Muscle of back (tissue), 13 donors: ENCODE measurements at places on chromosomes 3 and 15. TPM values are rescaled to one million over a fixed set of nuclear protein-coding genes. Genes with fewer than 3 reads are reported as not detected.

GRCh38 chr3:110821586-110821985 is 250.0 kb upstream of the NECTIN3 start:
- DNase-seq = no peak

GRCh38 chr3:114953800-114954199 is 193.3 kb downstream of the ZBTB20 start:
- no peak for DNase-seq

GRCh38 chr3:69299344-69299743 is 86.5 kb downstream of the FRMD4B start:
- no peak for DNase-seq

The IL5RA gene
- polyA plus RNA-seq = not detected

DNA sequence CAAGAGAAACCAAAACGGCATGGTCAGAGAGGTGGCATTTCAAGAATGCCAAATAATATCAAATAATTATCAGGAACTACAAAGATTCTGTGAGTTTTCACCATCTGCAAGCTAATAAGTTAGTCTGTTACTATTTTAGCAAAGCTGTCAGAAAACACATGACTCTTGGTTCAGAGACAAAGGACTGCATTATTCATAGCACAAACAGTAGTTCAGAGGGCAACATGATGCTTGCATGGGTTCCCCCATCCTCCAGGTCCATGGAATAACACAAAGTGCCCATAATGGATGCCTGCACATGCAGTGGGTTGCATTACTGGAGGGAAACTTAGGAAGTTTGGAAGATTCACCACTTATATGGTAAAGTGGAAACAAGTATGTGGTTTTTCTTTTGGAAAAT is 228.8 kb upstream of the ALCAM start:
- no peak for DNase-seq

- no peak for DNase-seq
These were observed 263.4 kb upstream of the TLE3 start for GRCh38 chr15:70361106-70361505.

GRCh38 chr3:106277731-106278130 is 408.9 kb upstream of the CBLB start:
- no peak for DNase-seq

The TLR9 gene
- 0.11 TPM for polyA plus RNA-seq

- no peak for DNase-seq
These were observed 95.5 kb downstream of the CHST2 start for GRCh38 chr3:143215059-143215458.

DNA sequence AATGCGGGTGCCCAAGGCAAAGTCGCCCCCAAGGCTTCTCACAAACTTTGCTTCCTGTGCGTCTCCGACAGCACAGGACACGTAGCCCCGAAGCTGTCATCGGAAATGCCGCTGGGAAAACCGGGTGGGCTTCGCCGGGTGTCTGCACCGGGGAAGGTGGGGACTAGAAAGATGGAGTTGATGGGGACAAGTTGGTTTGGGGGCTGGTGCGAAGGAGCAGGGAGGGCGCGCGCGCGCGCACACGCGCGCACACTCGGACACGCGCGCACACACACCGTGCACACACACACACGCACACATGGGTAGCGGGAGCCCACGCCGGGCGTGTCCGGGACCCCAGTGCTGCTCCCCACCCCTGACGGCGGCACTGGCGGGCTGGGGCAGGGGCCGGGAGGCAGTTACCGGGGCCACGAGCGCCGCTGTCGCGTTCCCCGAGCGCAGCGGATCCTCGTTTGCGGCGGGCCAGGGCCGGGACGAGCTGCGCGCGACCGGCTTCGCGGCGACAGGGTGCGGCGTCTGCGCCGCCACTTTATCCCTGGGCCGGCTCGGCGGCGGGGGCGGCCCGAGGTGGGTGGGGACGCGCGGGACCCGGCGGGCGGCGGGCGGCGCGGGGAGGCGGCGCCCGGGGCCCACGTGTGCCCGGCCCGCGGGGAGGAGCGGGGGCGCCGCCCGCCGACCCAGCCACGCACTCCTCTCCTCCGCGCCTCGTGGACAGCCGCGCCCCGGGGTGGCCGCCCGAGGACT is 539 bp upstream of the MGLL start:
- peak; percentile 24 for DNase-seq

- no peak for DNase-seq
These were observed 1.2 kb downstream of the CHST2 start for GRCh38 chr3:143120716-143121240.

The MUSTN1 gene
- polyA plus RNA-seq = 111 TPM

GRCh38 chr3:111072031-111072921 is 660 bp downstream of the NECTIN3 start:
- no peak for DNase-seq

The LRRC58 gene
- polyA plus RNA-seq = 19.3 TPM

GRCh38 chr3:64685800-64686445 is 1.9 kb downstream of the ADAMTS9 start:
- peak; percentile 97 for DNase-seq

DNA sequence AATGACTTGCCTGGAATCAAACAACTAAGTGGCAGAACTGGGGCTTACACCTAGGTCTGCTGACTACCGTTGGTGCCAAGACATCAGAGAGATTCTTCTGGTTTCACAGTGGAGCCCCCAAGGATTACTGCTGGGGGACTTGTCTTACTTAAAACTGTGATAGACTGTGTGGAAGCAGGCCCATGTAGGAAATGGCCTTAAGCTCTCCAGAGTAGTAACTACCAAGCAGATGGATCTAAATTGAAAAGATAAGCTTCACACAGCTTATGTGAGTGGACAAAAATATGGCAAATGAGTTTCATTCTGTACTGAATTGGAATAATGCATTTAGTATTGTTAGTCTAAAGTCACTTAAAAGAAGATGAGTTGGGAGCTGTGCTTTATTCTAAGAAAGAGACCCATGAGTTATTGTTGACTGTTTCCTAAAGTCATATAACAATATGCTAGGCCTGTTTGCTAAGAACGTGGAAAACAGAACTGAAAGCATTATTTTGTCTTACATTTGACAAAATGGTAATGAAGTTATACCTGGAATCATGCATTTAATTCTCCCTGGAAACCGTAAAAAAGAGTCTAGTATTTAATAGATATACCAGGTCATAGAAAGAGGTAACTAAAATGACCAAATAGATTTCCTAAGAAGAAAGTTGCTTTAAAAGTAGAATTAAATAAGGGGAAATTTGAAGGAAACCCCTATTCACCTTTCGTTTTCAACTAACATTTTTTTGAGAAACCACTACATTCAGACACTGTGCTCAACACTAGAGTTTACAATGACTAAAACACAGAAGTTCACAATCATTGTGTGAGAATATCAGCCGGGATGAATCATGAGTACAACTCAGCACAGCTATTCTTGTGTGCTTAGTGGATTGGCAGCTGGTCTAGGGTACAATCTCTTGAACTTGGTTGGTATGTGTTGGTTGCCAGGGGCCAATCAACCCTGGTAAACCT is 13.0 kb upstream of the MAPK6 start:
- no peak for DNase-seq

The SERINC4 gene
- polyA plus RNA-seq = 0.75 TPM

DNA sequence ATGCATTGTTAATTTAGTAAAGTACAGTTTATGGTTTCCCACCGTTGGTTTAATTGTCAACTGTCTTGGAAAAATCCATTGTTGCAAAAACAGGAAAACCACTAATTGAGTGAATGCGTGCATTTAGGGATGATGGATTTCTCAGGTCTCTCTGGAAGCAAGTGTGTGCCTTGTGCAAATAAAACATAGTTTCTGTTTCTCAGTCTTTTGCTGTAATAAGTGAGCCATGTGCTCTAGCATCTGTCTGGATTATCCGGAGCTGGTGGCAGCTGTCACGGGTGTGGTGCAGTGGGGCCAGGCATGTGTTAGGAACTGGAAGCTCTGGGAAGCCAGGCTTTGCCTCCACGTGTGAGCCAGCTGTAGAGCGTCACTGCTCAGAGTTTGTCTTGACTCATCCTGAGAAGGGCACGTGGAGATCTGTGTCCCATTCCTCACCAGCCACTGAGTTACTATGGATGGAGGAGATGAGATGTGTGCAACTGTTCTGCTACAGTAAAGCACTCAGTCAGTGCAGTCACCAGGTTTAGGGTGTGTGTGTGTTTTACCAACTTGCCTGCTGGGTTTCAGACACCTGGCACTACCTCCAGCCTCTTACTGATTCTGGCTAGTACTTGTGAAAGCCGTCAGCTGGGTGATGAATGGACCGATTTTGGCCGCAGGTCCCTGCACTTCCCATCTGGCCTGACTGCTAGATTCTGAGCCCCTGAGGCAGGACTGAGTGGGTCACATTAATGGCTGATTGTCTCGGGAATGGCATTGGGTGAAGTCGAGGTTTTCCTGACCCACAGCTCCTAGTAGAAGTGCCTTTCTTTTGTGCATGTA is 7.2 kb downstream of the APBA2 start:
- no peak for DNase-seq

GRCh38 chr3:78571486-78571885 is 1196.3 kb downstream of the ROBO1 start:
- no peak for DNase-seq

DNA sequence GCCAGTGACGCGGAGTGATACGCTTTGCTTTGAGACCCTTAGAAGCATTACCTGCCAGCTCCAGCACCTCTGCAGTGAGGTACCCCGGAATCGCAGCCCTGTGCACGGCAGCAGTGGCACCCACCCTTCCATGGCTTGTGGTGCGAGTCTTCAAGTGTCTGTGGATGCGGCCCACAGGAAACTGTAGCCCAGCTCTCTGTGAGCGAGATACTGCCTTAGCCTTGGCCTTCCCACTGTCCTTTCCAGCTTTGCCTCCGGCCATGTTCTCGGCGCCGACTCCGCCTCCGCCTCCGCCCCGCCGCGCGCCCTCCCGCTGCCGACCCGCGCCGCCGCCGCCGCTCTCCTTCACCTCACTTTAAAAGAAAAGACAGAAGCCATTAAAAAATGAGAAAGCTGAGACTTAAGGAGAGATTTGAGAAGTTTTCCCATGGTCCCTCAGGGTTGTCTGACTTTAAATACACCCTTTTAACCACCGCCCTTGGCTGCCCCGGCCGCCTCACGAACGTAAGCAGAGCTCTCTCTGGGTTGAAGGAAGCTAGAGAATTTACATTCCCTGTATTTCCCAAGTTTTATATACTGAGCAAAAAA is 78.5 kb upstream of the FAM174B start:
- peak; percentile 23 for DNase-seq

GRCh38 chr15:58232281-58233065 is 94.3 kb downstream of the AQP9 start:
- DNase-seq = no peak

- DNase-seq = no peak
These were observed 197.7 kb downstream of the LPP start for GRCh38 chr3:188351648-188352047.

DNA sequence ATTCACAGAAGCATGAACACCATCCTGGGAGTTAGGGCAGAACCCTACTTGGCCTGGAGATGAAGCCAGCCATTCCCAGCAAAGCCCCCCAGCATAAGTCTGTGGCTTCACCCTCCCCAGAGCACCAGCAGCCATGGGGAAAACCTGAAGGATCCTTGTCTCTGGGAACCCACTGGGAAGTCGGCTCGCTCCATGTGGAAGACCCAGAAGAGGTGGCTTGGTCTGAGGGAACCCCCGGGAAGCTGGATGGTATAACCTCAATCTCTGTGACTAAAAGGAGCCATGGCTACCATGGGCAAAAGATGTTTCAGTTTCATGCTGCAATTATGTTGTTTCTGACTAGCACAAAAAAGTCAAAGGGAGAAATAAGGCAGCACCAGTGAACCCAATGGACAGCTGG is 11.8 kb upstream of the RPUSD3 start:
- no peak for DNase-seq

GRCh38 chr3:35777065-35777464 is 137.7 kb downstream of the ARPP21 start:
- DNase-seq = no peak

The KIF15 gene
- polyA plus RNA-seq = 8.8 TPM

The FSTL1 gene
- polyA plus RNA-seq = 611 TPM

GRCh38 chr3:10173926-10174435 is 9.3 kb downstream of the IRAK2 start:
- DNase-seq = peak; percentile 41

GRCh38 chr3:13072600-13073325 is 466 bp downstream of the IQSEC1 start:
- peak; percentile 43 for DNase-seq

- no peak for DNase-seq
These were observed 20.0 kb upstream of the SLC28A2 start for GRCh38 chr15:45231864-45232562.

GRCh38 chr3:134649106-134649705 is 1.6 kb downstream of the KY start:
- no peak for DNase-seq

The GPR62 gene
- polyA plus RNA-seq = 0.29 TPM

The OCA2 gene
- polyA plus RNA-seq = 1.2 TPM

The GCNT3 gene
- 0.05 TPM for polyA plus RNA-seq

GRCh38 chr3:37991823-37992222 is 1.2 kb downstream of the VILL start:
- DNase-seq = no peak

The SCN11A gene
- 6.4 TPM for polyA plus RNA-seq

GRCh38 chr3:9195390-9195789 is 54.1 kb downstream of the SRGAP3 start:
- DNase-seq = no peak

The CACNA1D gene
- 1.6 TPM for polyA plus RNA-seq

The KY gene
- polyA plus RNA-seq = 71.1 TPM

- DNase-seq = no peak
These were observed 910.2 kb downstream of the ROBO1 start for GRCh38 chr3:78857494-78858111.

GRCh38 chr15:94352636-94353487 is 121.5 kb downstream of the MCTP2 start:
- peak; percentile 42 for DNase-seq

GRCh38 chr15:42710662-42711061 is 26.3 kb downstream of the CDAN1 start:
- DNase-seq = no peak

DNA sequence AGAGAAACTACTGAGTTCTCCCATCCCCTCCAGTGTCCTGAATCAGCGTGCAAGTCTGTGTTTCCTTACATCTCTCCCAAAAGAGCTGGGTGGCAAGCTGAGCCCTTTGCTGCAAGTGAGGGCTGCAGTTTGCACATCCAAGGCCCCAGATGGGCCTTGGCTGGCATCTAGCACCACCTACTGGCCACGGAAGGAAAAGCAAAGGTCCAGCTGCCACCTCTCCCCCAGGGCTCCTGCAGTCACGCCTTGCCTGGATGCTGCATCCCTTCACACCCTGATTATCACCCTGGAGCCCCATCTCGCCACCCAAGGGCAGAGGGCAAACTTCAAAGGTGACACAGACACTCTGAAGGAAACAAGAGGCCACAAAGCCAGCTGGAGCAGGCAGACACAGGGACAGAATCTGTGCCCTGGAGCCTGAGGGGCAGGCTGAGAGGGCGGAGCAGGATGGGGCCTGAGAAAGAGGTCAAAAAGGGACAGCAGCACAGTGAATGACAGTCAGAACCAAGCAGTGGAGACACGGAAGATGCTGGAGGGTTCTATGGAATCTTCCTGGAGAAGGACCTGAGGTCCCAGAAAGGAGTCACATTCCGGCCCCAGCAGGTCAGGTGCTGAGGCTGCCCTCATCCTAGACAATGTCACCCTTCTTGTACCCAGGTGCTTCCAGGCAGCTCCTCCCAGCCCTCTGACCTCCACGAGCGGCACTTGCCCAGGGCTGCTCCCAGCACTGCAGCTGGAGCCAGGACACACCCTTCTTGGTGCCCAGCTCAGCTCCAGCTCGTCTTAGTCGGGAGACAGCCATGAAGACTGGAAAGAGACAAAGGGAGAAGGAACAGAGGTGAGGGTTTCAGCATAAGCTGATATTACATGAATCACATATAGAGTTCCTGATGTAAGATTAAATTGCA is 18.3 kb upstream of the NTRK3 start:
- DNase-seq = peak; percentile 75

GRCh38 chr3:194282436-194283122 is 68.5 kb downstream of the CPN2 start:
- peak; percentile 65 for DNase-seq
